ENCODE measurements at places on chromosomes 16 and 17.

GRCh38 chr17:8994319-8994718 is 27.0 kb upstream of the NTN1 start:
- DNase-seq = no peak

DNA sequence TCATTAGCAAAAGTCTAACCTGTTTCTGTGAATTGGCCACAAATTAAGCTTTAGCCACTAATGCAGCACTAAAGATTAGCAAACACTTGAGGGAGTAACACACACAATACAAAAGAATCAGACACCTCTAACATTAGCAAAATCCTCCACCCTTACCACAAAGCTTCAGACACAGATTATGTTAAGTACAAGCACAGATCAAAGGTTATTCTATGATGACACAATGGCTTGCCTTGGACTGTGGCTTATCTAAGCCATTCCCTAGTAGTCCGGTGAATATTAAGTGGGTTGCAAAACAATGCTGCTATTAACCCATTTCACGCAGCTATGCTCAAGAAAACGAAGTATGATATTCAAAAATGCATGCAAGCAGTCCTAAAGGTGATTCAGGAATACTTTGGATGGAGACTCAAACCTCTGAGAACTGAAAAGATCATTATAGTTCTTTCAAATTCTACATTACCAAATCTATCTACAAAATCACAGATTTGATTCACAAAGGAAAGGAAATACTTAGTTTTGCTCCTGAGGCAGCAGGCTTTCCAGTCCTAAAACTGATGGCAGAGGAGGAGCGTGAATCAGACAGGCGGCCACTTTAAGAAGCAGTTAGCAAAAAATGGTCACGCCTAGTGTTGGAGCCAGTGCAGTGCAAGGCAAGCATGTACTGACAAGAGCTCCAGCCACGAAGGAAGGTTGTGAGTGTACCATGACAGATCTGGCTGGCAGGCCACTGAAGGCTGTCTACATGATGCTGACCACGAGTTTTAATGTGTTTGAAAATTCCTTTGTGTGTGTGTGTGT is 67.2 kb downstream of the PARN start:
- no peak for DNase-seq

GRCh38 chr17:70290770-70291169 is 121.4 kb downstream of the KCNJ2 start:
- DNase-seq = no peak

GRCh38 chr17:83085103-83085502 is 5.7 kb downstream of the METRNL start:
- DNase-seq = no peak

- DNase-seq = no peak
Observed at GRCh38 chr17:40699853-40700252, 3.7 kb downstream of the KRT24 start.

DNA sequence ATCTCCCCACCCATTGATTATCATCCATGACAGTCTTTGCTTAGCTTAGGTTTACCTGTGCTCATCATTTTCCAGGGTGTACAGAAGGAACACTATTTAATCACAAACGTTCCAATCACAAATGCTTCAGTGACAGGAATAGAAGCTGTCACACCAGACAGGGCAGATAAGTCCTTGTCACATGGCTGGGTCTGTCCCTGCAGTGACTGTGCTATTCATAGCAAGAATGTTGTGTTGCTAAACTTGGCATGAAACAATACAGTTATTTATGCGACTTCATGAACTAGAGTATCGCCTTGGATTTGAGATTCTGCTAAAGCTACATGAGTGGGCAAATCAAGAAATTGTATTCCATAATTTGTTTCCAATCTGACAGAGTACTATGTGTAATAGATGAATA is 108.4 kb downstream of the CDH13 start:
- DNase-seq = no peak

GRCh38 chr17:57892820-57893595 is 43.2 kb upstream of the MRPS23 start:
- DNase-seq = no peak

- DNase-seq = no peak
Observed at GRCh38 chr16:54266363-54266955, 20.1 kb downstream of the IRX3 start.

- no peak for DNase-seq
Observed at GRCh38 chr17:72110231-72110941, 10.4 kb upstream of the SOX9 start.

DNA sequence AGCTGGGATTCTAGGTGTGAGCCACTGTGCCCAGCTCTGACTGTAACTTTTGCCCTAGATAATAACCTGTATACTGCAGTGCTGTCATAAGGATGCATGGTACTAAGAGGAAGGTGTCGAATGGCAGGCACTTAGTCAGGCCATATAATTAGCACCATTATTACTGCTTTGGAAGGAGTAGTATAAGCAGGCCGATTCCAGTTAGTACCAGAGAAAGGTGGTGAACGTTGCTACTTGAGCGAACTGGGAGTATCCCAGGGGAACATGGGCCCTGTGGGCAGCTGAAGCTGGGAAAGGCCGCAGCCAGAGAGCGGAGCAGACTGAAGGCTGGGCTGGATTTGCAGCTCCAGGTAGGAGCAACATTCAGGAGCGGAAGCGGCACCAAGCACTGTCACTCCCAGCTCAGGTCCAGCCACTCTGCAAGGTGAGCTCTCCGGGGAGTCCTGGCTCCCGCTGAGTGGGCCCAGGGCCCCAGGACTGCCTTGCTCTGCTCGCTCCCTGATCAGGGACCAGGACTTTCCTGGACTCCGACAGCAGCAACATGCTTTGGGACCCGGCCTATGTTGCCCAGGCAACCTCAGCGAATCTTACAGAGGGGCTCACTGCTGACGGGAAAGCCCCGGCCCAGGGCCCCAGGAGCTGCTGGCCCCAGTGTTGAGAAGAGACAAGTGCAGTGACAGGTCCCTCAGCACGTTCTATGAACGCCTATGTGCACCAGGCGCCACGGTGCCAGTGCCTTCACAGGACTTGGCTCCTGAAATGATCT is 28.6 kb downstream of the C16orf74 start:
- DNase-seq = no peak

DNA sequence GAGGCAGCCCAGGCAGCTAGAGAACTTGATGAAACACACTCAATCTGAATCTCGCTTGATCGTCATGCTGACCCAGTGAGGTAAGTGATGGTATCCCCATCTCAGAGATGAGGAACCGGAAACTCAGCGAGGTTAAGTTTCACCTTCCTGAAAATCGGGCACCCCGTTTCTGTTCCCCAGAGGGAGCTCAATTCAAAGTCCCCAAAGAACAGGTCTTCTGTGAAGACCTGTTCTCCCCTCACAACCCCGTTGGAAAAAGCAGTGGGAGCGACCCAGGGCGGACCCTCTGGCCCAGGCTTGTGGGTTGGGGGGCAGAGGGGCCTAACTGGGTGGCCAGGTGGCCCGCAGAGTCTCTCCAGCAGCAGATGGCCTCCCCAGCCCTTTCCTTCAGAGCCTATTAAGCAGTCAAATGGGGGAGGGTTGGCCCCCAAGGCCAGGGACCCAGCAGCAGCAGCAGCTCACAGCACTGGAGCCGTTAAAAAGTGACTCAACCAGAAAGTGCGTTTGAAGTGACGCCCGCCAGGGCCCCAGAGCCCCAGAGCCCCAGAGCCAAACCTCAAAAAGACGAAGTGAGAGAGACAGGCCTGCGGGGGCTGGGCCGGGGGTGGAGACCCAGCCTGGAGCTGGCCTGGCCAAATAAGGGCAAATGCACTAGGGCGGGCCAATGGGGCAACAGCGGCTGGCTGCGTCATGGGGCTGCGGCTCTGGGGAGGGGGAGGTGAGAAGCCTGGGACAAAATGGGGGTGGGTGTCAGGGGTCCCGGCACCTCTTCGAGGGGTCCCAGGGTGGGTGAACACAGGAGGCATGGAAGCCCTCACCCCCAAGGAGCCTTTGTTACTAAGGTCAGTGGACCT is 9.2 kb upstream of the TSPOAP1 start:
- no peak for DNase-seq

GRCh38 chr16:59596693-59597092 is 862.6 kb upstream of the GOT2 start:
- no peak for DNase-seq

GRCh38 chr17:75642784-75643642 is 9.8 kb downstream of the SMIM5 start:
- DNase-seq = no peak

- no peak for DNase-seq
Observed at GRCh38 chr16:67530013-67530939, 1.6 kb downstream of the RIPOR1 start.

GRCh38 chr16:89765292-89765830 is 44.0 kb downstream of the ZNF276 start:
- no peak for DNase-seq

DNA sequence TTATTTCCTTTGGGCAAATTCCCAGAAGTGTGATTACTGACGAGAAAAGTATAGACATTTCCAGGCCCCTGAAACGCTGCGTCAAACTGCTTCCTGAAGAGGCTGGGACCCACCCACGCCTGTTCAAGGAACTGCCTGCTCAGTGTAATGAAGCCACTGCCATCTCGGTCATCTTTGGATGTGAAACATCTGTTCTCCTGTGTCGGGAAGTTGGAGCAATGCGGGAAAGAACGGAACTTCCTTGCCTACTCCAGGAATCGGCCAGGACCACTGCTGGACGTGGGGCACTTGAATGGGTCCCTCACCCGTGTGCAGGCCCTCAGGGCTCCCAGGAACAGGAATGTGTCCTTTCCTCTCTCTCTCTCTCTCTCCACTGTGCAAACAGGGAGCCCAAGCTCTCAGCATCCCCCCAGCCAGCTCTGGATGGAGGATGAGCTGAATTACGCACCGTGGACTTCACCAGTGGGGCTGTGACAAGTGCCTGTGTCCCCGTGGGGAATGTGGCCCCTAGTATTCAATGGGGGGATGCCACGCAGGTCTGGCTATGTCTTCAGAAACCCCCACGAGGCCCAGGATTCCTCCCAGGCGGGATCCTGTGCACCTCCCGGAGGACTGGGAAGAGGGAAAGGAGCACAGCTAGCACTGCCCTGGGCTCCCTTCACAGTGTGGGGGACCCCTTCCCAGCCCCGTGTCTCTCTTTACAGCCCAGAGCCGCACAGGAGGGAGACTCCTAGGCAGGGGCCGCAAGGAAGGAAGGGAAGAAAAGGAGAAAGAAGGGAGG is 18.3 kb upstream of the LITAF start:
- no peak for DNase-seq

All from SW 1271 (cell line).